Erythroblast (primary cell): ENCODE measurements at places on chromosomes 1 and 21.

DNA sequence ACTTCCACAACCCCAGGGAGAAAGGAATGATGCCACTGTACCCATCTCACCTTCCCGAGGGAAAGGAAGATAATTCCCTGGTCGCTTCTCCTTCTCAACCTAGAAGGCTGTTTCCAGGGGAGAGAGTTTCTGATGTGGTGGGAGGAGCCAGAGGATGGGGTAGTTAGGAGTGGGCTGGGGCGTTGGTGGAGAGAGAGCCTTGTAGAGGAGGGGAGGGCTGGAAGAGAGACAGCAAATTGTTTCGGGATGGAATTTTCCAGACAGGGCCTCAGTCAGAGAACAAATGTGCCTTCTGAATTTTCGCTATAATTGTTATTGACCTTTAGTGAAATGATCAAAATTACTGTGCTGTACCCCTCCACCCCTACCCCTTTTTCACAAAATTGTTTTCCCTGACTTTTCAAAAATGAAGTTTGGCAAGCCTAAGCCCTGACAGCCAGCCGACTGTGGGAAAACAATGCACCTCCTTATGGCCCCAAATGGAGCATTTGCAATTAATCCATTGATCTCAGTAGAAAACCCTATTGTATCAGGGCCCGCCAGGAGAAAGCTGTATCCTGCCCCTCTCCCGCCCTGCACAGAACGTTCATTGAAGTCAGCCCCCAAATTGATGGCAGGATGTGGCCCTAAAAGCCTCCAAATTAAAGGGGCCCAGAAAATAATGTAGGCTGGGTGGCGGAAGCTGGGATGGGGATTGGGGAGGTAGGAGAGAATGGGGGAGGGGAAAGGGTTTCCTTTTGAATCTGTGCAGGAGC, 69.1 kb upstream of the JUN start:
- DNase-seq = no peak

DNA sequence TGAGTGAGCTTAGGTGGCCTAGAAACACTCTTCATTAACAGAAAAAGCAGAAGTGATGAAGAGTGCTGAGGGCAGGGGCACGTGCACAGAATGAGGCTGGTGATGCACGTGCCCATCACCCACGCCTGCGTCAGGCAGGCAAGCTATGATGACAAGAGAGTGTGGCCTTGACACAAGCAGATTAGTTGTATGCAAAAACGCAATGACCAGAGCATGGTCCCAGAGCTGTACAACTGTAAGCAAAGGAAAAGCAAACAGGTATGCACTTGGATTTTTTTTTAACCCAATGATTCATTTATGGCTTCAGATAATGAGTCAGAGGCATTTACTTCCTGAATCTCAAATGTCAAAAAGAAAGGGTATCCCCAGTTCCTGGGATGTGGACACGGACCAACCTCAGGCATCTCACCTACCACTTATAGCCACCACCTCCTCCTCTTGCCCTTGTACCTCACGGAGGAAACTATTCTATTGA, 9.1 kb upstream of the TMEM61 start:
- no peak for DNase-seq

DNA sequence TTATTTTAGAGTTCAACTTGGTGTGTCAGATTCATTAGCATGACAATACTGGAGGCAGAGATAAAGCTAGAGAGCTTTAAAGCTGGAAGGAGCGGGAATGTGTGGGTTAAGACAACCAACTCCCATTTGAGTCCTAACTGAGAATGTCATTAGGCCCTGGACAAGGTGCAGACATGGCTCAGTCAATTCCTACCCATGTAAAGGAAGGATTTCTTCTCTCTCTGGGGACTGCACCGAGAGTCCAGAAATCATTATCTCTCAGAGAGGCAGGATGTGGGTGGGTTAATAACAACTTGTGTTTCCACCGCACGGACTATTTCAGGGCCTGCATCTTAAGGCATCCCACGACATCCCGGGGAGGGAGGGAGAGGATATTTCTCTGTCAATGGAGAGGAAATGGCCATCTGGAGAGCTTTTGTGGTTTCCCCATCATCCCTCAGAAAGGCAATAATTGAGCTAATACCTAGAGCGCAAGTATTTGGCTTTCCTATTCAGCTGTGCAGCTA, 46.7 kb upstream of the SARS1 start:
- DNase-seq = no peak

- no peak for DNase-seq
These were observed 83.3 kb upstream of the TNR start for GRCh38 chr1:175826705-175827104.

- no peak for DNase-seq
These were observed 5.8 kb downstream of the KIF1B start for GRCh38 chr1:10216090-10216749.

GRCh38 chr1:7539769-7540175, 231.3 kb upstream of the VAMP3 start:
- peak; percentile 48 for DNase-seq

GRCh38 chr21:36841866-36842265, 124.6 kb downstream of the HLCS start:
- DNase-seq = no peak
